Activated T-cell treated with anti-CD3 and anti-CD28 coated beads, Interleukin-2, amount 50 U/mL, for 72 hours (primary cell): ENCODE measurements at places on chromosomes 4 and X. TPM values are rescaled to one million over a fixed set of nuclear protein-coding genes. Genes with fewer than 3 reads are reported as not detected.

Gene HPGDS
- not detected for total RNA-seq

- peaks cover 7% of the 10 kb centered on the region for H3K27me3 ChIP-seq
- no peaks in the 10 kb centered on the region for H3K36me3 ChIP-seq
- no peak overlapping the region for H3K4me3 ChIP-seq
- H3K4me1 ChIP-seq, result no peaks in the 10 kb centered on the region
Observed at GRCh38 chr4:23212558-23212957, 519.8 kb downstream of the GBA3 start.

GRCh38 chr4:114924311-114924710, 189.1 kb downstream of the NDST4 start:
- H3K4me1 ChIP-seq, result no peaks in the 10 kb centered on the region
- no peak for DNase-seq
- no peak overlapping the region for H3K27ac ChIP-seq
- H3K27me3 ChIP-seq, result no peaks in the 10 kb centered on the region
- H3K36me3 ChIP-seq, result no peaks in the 10 kb centered on the region
- H3K4me3 ChIP-seq, result no peak overlapping the region

Gene VSIG4
- 0.22 TPM for total RNA-seq

- peaks cover 12% of the 10 kb centered on the region for H3K27me3 ChIP-seq
- H3K4me1 ChIP-seq, result peaks cover 17% of the 10 kb centered on the region
- H3K36me3 ChIP-seq, result no peaks in the 10 kb centered on the region
- H3K27ac ChIP-seq, result no peak overlapping the region
- no peak for DNase-seq
- no peak overlapping the region for H3K4me3 ChIP-seq
Observed at GRCh38 chr4:101322743-101323142, 24.6 kb downstream of the PPP3CA start.

GRCh38 chrX:39897741-39898097, 200.0 kb downstream of the BCOR start:
- no peak overlapping the region for H3K4me3 ChIP-seq
- H3K27me3 ChIP-seq, result peaks cover 36% of the 10 kb centered on the region
- no peak for DNase-seq
- no peaks in the 10 kb centered on the region for H3K36me3 ChIP-seq
- H3K27ac ChIP-seq, result no peak overlapping the region

Gene SERPINA7
- not detected for total RNA-seq

DNA sequence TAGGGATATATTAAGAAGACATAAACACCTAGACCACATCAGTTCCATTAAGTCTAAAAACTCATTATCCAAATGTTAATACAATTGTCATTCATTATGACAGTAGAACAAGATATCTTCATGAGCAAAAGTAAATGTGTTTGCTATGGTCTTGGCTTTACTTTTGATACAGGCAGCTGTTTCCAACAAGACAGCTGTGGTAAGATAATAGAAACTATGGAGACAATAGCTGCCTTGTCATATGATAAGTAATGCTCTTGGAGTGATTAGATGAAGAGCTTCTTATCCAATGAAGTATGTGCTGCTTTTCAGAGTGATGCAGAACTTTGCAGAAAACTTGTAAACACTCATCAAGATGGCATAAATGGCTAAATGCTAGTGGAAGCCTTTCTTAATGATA, 1066.0 kb downstream of the FSTL5 start:
- H3K36me3 ChIP-seq, result no peaks in the 10 kb centered on the region
- H3K27me3 ChIP-seq, result no peaks in the 10 kb centered on the region
- no peak for DNase-seq
- no peak overlapping the region for H3K4me3 ChIP-seq
- H3K27ac ChIP-seq, result no peak overlapping the region
- H3K4me1 ChIP-seq, result no peaks in the 10 kb centered on the region

GRCh38 chr4:85496933-85497332, 22.0 kb downstream of the ARHGAP24 start:
- no peaks in the 10 kb centered on the region for H3K27me3 ChIP-seq
- no peak overlapping the region for H3K27ac ChIP-seq
- peaks cover 1% of the 10 kb centered on the region for H3K36me3 ChIP-seq

DNA sequence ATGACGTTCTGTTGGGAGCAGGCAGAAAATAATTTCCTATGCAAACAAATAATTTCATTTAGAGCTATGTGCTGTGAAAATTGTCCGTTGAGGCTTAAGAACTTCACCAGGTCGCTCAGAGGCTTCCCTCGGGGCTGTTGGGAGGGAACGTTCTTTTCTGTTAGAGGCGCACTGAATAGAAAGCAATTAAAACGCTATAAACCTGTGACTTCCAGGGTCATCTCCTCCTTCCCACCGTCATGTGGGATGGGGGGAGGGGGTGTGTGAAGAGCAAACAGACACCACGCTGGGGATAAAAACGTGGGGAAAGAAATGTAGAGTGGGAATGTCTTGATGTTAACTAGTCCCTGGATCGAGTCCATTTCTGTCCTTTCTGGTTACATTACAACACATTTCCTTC, 35.2 kb upstream of the ZNF518B start:
- H3K4me1 ChIP-seq, result no peaks in the 10 kb centered on the region
- peaks cover 7% of the 10 kb centered on the region for H3K27me3 ChIP-seq
- no peak overlapping the region for H3K4me3 ChIP-seq
- no peak overlapping the region for H3K27ac ChIP-seq
- DNase-seq, result no peak
- H3K36me3 ChIP-seq, result no peaks in the 10 kb centered on the region

- no peak for DNase-seq
- H3K27ac ChIP-seq, result no peak overlapping the region
- no peaks in the 10 kb centered on the region for H3K36me3 ChIP-seq
- H3K4me1 ChIP-seq, result peaks cover 5% of the 10 kb centered on the region
- H3K27me3 ChIP-seq, result peaks cover 6% of the 10 kb centered on the region
Observed at GRCh38 chr4:104906276-104906675, 240.4 kb upstream of the TET2 start.

Gene CXXC4
- 0.07 TPM for total RNA-seq

- no peaks in the 10 kb centered on the region for H3K36me3 ChIP-seq
- H3K27me3 ChIP-seq, result peaks cover under 1% of the 10 kb centered on the region
- H3K4me1 ChIP-seq, result no peaks in the 10 kb centered on the region
- H3K4me3 ChIP-seq, result no peak overlapping the region
- no peak for DNase-seq
Observed at GRCh38 chrX:43446752-43447151, 209.3 kb upstream of the MAOA start.

Gene MAPK10
- not detected for total RNA-seq

DNA sequence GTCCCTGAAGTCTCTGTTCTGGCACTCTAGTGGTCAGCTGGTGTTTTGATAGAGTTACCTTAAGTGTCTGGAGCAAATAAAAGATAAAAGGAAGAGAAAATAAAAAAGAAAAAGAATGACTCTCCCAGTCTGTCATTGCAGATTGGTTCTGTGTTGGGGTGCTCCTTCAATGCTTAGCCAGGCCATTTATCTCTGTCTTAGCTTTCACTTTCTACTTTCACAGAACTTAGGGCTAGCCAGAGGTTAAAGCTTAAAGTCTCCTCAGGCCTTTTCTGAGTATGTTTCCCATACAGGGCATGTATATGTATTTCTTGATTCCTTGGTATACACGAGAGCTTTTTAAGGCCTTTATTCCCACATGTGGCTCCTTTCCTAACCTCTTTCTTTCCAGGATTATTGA, 83.1 kb upstream of the TEX13D start:
- DNase-seq, result no peak
- H3K36me3 ChIP-seq, result peaks cover 3% of the 10 kb centered on the region
- H3K4me1 ChIP-seq, result no peaks in the 10 kb centered on the region
- peaks cover 8% of the 10 kb centered on the region for H3K27me3 ChIP-seq
- no peak overlapping the region for H3K4me3 ChIP-seq
- no peak overlapping the region for H3K27ac ChIP-seq

DNA sequence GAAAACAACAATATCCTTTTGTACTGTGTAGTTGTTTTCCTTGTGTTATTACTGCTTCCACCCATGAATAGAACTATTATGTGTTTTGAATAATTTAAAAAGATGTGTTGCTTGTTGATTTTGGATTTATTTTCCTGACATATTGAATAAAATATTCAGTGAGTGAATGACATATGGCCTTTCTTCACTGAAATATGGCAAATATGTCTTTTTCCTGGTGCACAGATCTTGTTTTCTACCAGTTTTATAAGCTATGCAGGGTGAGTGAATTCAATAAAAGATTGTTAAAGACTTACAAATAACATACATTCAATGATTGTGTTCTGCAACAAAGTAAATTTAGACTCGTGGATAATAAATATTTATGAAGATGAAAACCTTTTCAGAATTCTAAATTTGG, 1216.3 kb upstream of the ADGRL3 start:
- no peak overlapping the region for H3K27ac ChIP-seq
- DNase-seq, result no peak
- H3K36me3 ChIP-seq, result no peaks in the 10 kb centered on the region
- H3K4me1 ChIP-seq, result no peaks in the 10 kb centered on the region

GRCh38 chr4:47642191-47642830, 157.2 kb downstream of the ATP10D start:
- no peak overlapping the region for H3K4me3 ChIP-seq
- peaks cover 2% of the 10 kb centered on the region for H3K36me3 ChIP-seq
- DNase-seq, result no peak
- H3K27ac ChIP-seq, result no peak overlapping the region

Gene GAGE1
- not detected for total RNA-seq

- H3K4me1 ChIP-seq, result no peaks in the 10 kb centered on the region
- H3K27ac ChIP-seq, result no peak overlapping the region
- no peak for DNase-seq
- no peak overlapping the region for H3K4me3 ChIP-seq
Observed at GRCh38 chrX:129116676-129117470, 406.4 kb downstream of the SMARCA1 start.

DNA sequence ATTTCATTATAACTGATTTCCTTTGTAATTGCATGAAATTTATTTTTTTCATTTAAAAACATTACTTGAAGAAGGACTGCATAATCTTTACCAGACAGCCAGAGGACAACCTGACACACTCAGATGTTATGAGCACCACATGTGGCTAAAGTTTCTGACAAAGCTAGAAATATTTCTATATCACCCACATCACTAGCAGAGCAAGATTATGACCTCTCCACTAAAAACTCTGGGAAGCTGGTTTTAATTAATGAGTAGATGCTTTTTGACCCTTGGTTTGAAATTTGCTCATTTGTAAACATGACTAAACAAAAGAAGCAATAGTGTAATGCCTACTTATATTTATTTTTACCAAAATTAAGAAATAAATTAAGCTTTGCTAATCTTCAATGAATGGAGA, 661.5 kb upstream of the EPHA5 start:
- no peak overlapping the region for H3K27ac ChIP-seq
- no peaks in the 10 kb centered on the region for H3K36me3 ChIP-seq
- no peak overlapping the region for H3K4me3 ChIP-seq
- no peak for DNase-seq
- H3K4me1 ChIP-seq, result no peaks in the 10 kb centered on the region

GRCh38 chr4:163590619-163591264, 96.3 kb downstream of the TMA16 start:
- no peak overlapping the region for H3K27ac ChIP-seq
- no peaks in the 10 kb centered on the region for H3K4me1 ChIP-seq
- peaks cover 6% of the 10 kb centered on the region for H3K27me3 ChIP-seq
- no peaks in the 10 kb centered on the region for H3K36me3 ChIP-seq
- no peak for DNase-seq
- no peak overlapping the region for H3K4me3 ChIP-seq

Gene STK32B
- not detected for total RNA-seq

DNA sequence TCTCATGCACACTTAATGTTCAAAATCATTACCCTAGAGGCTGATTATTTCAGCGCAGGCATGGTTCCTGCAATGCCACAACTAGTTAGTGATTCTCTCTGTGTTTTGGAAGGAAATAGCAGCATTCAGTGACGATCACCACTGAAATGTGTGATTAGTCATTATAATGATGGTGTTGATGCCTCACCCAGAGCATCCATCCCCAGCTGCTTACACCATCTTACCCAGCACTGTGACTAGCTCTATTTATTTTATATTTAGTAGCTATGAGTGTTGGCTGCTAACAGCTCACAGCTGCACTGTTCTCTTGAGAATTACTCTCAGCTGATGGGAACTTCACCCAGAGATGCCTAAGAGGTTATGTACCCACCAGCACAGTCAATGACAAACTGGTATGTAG, 60.5 kb upstream of the TSPAN7 start:
- no peak for DNase-seq
- no peak overlapping the region for H3K4me3 ChIP-seq
- no peak overlapping the region for H3K27ac ChIP-seq
- H3K36me3 ChIP-seq, result no peaks in the 10 kb centered on the region
- H3K27me3 ChIP-seq, result peaks cover 14% of the 10 kb centered on the region

Gene RRH
- total RNA-seq, result 0.99 TPM

Gene FABP2
- not detected for total RNA-seq

GRCh38 chr4:114599903-114600552, 1.4 kb downstream of the UGT8 start:
- peaks cover 36% of the 10 kb centered on the region for H3K27me3 ChIP-seq
- H3K4me3 ChIP-seq, result peak overlapping the region; percentile 75
- peaks cover 18% of the 10 kb centered on the region for H3K4me1 ChIP-seq
- no peak for DNase-seq
- no peaks in the 10 kb centered on the region for H3K36me3 ChIP-seq
- H3K27ac ChIP-seq, result no peak overlapping the region

Gene CT45A7
- not detected for total RNA-seq

- no peaks in the 10 kb centered on the region for H3K27me3 ChIP-seq
- H3K4me3 ChIP-seq, result no peak overlapping the region
- no peak for DNase-seq
- no peaks in the 10 kb centered on the region for H3K4me1 ChIP-seq
- H3K27ac ChIP-seq, result no peak overlapping the region
Observed at GRCh38 chr4:3115637-3116270, 41.3 kb downstream of the HTT start.

Gene BEX2
- 36.7 TPM for total RNA-seq

DNA sequence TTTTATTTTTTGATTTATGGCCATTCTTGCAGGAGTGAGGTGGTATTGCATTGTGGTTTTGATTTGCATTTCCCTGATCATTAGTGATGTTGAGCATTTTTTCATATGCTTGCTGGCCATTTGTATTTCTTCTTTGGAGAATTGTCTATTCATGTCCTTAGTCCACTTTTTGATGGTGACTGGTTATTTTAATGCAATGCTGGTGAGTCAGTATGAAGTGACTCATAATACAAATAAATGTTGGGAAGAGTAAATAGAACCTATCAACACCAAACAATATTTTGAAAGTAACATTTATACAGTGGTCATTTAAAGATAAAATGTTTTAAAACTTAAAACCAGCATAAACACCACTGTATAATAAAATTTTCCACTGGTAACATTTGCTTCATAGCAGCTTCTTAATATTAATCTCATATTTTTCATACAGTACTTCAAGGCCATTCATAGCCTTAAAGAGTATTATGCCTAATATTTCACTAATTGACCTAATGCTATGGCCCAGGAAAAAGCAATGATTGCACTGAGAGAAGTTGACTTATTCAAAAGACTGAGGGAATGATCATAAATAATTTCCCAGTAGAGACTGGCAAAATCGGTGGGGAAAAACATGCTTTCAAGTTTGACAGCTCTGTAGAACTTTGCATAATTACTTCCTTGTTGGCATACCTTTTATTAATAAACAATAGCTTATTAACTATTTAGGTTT, 33.9 kb downstream of the CASK start:
- peaks cover 3% of the 10 kb centered on the region for H3K36me3 ChIP-seq
- no peak overlapping the region for H3K27ac ChIP-seq
- peaks cover 11% of the 10 kb centered on the region for H3K4me1 ChIP-seq

GRCh38 chrX:133586443-133586842, 171.2 kb upstream of the GPC4 start:
- no peak for DNase-seq
- peaks cover 40% of the 10 kb centered on the region for H3K27me3 ChIP-seq
- no peaks in the 10 kb centered on the region for H3K36me3 ChIP-seq
- H3K4me3 ChIP-seq, result no peak overlapping the region
- no peak overlapping the region for H3K27ac ChIP-seq
- no peaks in the 10 kb centered on the region for H3K4me1 ChIP-seq

Gene DACH2
- total RNA-seq, result not detected

GRCh38 chrX:134742573-134742972, 84.3 kb upstream of the PLAC1 start:
- H3K27ac ChIP-seq, result no peak overlapping the region
- no peak for DNase-seq
- H3K36me3 ChIP-seq, result no peaks in the 10 kb centered on the region
- no peaks in the 10 kb centered on the region for H3K4me1 ChIP-seq
